Occipital lobe (tissue), 3 donors: ENCODE measurements at places on chromosomes 5 and 9. TPM values are rescaled to one million over a fixed set of nuclear protein-coding genes. Genes with fewer than 3 reads are reported as not detected.

- DNase-seq: peak; percentile 53
These were observed 67.4 kb upstream of the TBC1D9B start for GRCh38 chr5:179974946-179975712.

GRCh38 chr5:81534441-81534840 is 140.5 kb upstream of the ACOT12 start:
- no peak for DNase-seq

Gene LCN2
- not detected for total RNA-seq

Gene IL9
- not detected for total RNA-seq
